ENCODE measurements at places on chromosomes 16 and 17. TPM values are rescaled to one million over a fixed set of nuclear protein-coding genes. Genes with fewer than 3 reads are reported as not detected.

DNA sequence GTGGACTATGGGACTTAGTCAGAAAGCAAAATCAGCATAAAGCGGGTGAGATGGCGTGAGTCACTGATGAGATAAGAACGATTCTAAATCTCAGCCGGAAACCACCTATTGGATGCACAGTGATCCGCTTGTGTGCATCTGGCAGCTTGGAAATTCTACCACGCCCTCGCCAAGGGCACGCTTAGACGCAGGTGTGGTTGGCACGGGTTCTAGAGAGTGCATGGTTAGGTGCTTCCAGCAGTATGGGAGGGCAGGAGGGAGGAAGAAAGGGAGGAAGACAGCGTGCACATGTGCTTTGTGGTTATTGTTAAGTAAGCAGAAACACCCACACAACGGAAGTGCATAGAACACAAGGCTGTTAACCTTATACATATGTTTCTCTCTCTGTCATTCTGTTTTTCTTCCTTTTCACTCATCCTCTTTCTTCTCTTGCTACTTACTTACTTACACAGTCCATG is 374.0 kb upstream of the ASIC2 start:
- DNase-seq: no peak

DNA sequence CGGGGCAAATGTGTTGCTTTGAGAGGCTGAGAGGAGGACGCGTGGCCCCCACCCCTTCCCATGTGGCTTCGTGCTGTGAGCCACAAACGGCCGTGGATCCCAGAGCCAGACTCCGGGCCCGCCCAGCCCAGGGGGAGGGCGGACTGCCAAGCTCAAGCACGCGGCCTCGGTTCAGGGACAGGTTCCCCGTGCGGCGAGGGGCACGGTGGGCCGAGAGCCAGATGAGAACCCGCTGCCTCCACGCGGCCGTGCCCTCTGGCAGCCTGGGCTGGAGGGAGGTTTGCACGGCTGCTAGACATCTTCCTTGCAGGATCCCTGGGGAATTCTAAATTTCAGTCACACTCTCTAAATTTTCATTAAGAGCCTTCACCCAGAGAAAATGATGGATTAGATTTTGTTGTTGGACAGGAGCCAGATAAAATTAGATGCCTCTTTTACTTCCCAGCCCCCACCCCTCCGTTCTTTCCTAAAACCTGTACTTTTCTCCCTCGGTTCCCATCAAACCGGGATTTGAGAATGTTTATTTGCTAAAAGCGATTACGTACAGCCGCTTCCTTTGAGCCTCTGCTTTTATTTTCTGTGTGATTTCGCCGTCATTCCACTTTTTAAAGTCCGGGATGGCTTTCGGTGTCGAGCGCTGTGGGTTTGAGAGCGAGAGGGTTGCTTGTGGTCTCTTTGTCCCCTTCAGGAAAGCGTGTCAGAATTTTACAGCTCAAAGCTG is 25.0 kb upstream of the GNG13 start:
- no peak for DNase-seq

GRCh38 chr16:27374221-27374803 is 27.7 kb upstream of the IL21R start:
- DNase-seq: no peak

- DNase-seq: no peak
Observed at GRCh38 chr17:33779234-33779591, 475.9 kb upstream of the CCL2 start.

The ELP5 gene
- 41.7 TPM for polyA plus RNA-seq

The SLC5A10 gene
- polyA plus RNA-seq: 0.61 TPM

The BLTP2 gene
- polyA plus RNA-seq: 21.0 TPM

All from right cardiac atrium (tissue), 5 donors.